ENCODE measurements at places on chromosomes 3 and 15.

DNA sequence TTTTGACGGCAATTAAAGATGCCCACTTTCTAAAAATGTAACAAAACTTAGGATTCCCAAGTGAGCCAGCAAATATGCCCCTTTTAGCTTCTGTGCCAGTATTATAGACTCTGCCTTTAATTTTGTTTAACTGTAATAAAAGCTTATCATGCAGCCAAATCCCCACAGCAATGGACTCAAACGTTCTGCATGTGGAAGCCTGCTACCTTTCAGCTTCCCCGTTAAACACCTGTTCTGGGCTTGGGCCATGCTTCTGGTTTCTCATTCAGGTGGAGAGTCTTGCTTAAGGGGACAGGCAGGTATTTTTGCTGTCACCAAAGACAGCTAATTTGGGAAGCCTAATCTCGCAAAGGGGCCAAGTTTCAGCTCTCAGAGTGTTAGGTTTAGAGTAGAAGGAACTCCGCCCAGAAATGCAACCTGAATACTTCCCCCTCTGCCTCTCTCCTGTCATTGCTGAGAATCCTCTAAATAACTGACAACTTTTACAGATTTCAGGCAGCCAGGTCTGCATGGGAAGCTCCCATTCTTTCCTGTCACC, 399.4 kb upstream of the ATP11B start:
- no peak for DNase-seq

DNA sequence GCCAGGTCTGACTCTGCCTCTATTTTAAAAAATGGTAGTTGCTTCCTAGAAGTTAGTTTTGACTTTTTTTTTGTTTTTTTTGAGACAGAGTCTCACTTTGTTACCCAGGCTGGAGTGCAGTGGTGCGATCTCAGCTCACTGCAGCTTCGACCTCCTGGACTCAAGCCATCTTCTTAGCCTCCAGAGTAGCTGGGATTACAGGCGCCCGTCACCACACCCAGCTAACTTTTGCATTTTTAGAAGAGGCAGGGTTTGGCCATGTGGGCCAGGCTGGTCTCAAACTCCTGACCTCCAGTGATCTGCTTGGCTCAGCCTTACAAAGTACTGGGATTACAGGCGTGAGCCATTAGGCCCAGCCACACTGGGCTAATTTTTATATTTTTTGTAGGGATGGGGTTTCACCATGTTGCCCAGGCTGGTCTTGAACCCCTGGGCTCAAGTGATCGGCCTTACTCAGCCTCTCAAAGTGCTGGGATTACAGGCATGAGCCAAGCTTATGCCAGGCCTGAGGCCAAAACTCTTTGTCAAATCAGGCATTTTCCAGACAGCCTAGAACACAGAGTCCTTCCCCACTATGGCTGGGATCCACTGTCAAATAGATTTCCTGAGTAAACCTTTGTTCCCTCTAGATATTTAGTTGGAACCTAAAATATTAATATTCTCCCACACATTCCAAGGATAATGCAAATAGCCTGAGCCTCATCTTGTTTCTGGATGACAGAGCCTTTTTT, 13.7 kb downstream of the C3orf62 start:
- no peak for DNase-seq

DNA sequence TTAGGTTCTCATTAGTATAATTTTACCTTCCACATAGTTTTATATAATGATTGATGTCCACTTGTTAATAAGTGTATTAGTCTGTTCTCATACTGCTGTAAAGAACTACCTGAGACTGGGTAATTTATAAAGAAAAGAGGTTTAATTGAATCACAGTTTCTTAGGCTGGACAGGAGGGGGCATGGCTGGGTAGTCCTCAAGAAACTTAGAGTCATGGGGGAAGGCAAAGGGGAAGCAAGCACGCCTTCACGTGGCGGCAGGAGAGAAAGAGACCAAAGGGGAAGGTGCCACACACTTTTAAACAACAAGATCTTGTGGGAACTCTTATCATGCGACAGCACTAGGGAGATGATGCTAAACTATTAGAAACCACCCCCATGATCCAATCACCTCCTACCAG, 19.2 kb downstream of the DZIP3 start:
- DNase-seq = no peak

GRCh38 chr15:67573194-67573593, 30.7 kb downstream of the MAP2K5 start:
- no peak for DNase-seq

DNA sequence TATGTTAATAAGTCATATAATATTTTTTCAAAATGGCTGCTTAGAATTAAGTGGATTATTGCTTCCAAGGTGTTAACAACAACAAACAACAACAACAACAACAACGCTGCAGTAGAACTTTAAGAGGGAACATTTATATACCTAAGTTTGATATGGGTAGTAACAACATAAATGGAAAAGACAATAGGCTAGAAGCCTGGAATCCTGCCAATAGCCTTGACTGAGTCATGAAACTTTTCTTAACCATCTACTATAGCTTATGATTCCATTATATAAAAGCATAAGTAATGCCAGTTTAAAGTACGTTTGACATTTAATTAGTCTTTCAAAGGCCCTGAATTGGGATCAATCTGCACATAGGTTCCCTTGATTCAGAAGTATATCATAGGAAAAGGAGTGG, 31.2 kb downstream of the SATB1 start:
- no peak for DNase-seq

DNA sequence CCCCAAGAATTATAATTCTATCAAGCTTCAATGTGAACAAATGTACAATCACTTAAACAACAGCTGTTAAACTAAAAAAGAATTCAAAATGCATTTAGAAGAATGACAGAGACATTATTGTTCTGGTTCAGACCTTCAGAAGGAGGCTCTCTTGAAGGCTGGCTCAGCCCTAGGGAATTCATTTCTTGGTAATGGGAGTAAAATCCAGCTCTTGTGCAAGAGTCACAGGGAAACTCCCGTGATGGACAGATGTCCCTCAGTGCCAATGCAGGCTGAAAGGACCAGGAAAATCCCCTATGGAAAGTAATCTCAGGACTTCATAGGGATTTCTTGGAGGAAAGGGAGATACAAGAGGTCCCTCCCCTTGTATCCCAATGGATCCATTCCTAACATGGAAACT, 149.9 kb upstream of the STT3B start:
- DNase-seq = no peak

- DNase-seq = no peak
These were observed 69.7 kb downstream of the SCN5A start for GRCh38 chr3:38579551-38580449.

DNA sequence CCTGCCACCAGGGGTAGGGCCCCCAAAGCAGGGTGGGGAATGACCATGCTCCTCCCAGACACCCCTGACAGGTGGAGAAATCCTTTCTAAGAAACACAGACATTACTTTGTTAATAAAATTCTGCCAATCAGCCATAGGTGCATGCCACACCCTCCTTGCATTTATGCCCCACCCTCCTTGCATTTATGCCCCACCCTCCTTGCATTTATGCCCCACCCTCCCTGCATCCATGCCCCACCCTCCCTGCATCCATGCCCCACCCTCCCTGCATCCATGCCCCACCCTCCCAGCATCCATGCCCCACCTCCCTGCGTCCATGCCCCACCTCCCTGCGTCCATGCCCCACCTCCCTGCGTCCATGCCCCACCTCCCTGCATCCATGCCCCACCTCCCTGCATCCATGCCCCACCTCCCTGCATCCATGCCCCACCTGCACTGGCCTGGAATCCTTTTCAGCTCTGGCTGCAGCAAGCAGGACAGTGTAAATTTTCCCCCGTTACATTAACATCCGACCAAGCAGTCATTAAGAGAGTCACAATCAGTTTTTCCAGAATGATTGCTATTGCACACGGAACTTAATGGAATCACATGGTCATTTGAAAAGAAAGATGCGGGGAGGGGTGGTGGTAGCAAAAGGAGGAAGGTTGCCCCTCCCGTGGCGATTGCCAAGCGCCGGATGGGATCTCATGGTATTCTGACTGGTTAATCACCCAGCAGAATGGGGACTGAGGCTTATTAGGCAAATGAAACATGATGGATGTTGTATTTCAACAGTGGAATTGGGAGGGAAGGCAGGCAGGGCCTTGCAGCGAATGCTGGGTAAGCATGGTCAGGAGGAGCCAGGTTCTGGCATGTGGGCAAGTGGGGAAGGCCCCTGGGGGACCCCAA, 91.2 kb downstream of the TLE3 start:
- DNase-seq = no peak

GRCh38 chr3:4493941-4494894, 1.1 kb downstream of the ITPR1 start:
- no peak for DNase-seq

- DNase-seq = no peak
These were observed 45.5 kb downstream of the SUCNR1 start for GRCh38 chr3:151919030-151919328.

DNA sequence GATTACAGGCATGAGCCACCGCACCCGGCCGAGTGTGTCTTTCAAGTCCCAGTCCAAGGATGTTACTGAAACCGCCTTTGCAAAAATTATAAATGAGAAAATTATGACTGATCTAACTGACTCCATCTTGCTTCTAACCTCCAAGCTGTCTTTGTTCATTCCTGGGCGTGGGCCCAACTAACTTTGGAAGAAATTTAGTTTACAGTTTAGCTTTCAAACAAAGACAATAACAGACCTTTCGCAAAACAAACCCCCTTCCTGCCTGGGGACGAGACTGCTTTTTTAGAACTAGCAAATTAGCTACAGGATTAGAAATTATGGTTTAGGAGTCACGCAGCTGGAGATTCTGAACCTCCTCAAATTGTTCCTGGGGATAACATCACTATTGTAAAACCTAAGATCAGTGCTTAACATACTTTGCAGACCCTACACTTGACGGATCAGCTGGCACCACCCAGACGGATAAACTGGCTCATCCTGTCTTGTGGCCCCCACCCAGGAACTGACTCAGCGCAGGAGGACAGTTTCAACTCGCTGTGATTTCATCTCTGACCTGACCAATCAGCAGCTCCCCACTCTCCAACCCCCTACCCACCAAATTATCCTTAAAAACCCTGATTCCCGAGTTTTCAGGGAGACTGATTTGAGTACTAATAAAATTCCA, 23.8 kb downstream of the NANOGP8 start:
- DNase-seq = no peak

DNA sequence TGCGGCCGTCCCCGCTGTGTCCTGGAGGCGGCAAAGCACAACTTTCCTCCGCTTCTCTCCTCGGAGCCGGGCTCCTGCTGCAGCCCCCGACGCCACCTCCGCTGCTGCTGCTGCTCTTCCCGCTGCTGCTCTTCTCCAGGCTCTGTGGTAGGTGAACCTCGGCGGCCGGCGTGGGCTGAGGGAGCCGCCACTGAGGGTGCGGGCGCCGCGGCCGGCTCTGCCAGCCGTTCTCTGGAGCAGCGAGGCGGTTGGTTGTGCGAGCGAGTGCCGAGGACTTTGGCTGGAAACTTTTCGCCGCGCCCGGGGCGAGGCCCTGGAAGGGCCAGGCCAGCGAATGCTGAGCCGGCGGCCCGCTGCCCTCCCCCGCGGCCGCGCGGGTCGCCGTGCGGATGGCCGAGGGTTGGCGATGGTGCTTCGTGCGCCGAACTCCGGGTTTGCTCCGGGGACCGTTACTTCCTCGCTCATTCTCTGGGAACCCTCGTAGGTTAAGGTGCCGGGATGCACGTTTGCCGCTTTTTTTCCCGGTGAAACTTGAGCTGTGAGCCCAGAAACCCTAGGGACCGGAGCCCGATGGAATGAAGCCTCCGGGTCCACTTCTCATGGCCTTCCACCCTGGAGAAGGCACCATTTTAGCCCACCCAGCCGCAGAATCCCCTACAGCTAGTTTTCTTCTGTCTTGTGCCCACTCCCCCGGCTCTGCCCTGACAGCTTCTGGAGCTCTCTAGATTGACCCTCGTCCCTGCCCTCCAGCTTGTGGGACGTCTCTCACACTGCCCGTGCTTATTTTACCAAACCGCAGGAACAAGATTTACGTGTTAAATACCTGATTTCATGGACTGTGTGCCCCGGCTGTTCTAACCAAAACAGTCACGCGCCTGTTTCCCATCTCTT, 660 bp downstream of the NECTIN3 start:
- DNase-seq = peak; percentile 15

- no peak for DNase-seq
These were observed 362.8 kb upstream of the RGMA start for GRCh38 chr15:93451822-93452221.

DNA sequence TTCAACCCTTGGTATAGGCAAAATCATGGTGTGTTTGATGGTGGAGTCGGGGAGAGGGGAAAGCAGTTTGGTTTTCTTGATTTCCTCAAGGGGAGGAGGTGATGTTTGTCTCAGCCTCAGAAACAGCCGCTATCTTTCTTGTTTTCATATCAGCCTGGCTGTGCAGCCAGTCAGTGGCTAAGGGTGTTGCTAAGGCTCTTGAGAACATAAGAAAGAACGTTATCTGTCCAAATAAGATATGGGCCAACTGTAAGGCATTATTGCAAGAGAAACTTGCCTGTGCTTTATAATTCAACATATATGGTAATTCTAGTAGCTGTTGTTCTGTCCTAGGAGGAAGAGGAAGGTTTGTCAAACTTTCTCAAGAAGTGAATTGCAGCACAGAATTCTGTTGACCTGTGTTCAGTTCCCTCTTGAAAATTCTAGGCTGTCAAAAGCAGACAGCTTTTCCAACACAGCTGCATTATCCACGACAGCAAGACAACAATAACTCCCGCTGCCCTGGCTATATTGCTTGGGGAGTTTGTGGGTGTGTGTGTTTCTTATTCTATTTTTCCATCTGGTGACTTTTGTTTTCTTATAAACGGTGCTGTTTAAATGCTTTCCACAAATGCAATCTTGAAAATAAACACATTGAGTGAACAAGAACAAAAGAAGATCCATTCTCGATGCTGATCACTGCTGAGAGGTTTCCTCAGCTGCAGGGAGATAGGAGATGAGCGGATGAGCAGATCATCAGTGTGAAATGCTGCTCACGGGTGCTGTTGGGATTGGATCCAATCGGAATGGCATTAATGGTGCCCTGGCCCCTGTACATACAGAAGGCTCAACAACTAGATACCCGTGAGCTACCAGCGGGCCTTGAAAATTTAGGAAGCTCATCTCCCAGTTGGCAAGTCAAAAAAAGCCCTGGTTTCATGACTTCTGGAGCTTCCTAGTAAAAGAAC, 90.8 kb upstream of the TNFAIP8L3 start:
- DNase-seq = no peak

- no peak for DNase-seq
These were observed 53.9 kb downstream of the NIPA2 start for GRCh38 chr15:22892333-22892732.

GRCh38 chr15:47918877-47919276, 201.6 kb downstream of the SEMA6D start:
- DNase-seq = no peak

DNA sequence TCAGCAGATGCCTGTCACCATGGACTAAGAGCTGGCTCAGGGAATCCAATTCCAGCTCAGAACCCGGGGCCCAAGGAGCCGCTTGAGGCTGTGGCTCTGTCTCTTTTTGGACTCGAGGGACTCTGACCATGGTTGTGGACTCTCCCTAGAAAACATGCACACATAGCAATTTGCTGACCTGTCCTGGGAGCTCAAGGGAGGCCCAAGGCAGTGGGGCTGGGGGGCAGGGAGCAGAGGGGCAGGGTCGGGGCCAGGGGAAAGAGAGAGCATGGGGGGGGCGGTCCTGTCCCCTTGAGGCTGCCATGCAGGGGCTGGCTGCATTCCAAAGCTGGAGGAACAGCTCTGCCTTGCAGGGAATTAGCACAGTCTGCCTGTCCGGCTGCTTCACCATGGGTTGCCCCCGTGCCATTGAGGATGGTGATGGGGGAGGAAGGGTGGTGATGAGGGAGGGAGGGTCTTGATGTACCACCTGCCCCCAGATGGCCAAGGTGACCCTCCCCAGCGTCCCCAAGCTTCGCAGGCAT, 190.1 kb downstream of the GOLGA6L6 start:
- DNase-seq = no peak

Measured in CD8-positive, alpha-beta T cell (primary cell).